GM12865 (cell line): ENCODE measurements at places on chromosomes 1 and 21.

- no peak for DNase-seq
Observed at GRCh38 chr1:204302769-204303168, 57.0 kb downstream of the PLEKHA6 start.

- DNase-seq: no peak
Observed at GRCh38 chr1:87918398-87918797, 589.7 kb downstream of the LMO4 start.

GRCh38 chr1:114344656-114345055, 166.3 kb downstream of the TRIM33 start:
- no peak for DNase-seq

DNA sequence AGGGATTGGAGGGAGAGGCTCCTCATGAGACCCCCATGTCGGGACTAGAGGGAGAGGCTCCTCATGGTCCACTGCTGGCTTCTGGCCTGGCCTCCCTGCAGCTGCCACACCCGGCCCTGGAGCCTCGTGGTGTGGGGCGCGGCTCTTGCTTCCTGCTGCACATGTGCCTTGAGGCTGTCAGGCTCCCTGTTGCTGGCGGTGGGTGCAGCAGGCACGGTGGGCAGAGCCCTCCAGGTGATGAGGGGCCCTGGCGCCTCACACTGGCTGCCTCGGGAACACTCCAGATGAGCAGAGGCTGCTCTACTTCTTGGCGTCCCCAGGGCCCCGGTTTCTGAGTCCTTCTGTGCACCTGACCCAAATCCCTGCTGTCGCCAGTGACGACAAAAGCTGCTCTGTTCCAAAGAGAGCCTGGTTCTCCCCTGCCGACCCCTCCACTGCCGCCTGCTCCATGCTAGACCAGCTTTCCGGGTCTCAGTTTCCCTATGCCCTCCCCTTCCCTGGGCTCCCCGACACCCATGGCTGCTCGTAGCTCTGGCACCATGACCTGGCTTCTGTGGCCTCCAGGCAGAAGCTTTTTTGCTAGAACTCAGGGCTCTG, 9.7 kb upstream of the ATAD3B start:
- peak; percentile 34 for DNase-seq

GRCh38 chr1:190597294-190597693, 119.6 kb upstream of the BRINP3 start:
- no peak for DNase-seq

- DNase-seq: peak; percentile 54
Observed at GRCh38 chr1:232635778-232636356, 5.9 kb upstream of the SIPA1L2 start.

DNA sequence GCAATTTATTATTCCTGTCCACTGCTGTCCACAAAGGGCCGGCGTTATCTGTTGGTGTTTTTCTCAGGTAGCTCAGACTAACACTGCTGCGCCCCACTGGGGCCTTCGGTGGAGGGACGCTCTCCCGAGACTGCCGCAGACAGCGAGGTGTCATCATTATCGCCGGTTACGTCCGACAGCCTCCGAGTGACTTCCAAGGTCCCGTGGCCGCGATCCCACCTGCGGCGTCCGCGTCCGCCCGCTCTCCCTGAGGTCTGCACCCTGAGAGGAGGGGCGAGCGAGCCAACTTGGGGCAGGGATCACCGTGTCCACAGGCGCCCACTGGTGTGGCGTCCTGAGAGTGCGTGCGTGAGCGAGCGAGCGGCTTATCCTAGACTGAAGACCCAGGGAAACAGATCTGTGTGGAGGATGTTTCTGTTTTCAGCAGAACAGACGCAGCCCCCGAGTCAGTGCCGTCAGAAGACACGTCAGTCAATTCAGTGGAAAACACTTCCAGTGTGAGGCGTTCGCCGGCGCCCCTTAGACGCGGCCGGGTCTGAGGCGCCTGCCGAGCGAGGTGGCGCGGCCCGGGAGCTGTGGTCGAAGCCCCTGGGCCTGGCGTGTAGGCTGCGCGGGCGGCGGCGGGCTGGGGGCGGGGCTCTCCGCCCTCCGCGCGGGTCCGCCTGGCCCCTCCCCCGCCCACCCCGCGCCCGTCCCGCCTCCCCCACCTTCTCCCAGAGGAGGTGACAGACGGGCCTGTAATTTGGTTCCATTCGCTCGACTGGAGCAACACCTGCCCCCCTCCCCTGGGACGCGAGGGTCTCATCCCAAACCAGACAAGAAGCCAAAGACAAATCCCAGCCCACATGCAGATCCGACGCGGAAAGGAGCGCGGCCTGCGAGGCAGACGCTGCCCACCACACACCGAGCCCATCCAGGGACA, 12.6 kb downstream of the NHLH2 start:
- DNase-seq: no peak

DNA sequence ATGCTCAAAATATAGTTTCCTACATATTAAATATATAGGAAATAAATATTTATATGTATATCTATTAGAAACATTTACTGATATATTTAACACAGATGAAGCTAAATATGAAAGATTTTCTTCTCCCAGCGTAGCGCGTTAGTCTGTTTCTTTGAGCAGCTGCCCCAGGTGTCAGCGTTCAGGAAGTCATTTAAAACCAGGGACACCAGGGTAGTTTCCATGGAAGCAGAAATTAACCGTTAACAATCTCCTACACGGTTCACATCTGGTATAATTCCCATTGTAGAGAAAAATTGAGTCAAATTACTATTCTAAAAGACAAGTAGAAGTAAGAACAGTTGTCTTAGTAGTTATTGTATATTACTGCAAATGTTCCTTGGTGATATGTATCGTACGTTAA, 1443.7 kb downstream of the MRPL39 start:
- no peak for DNase-seq
